ENCODE measurements at places on chromosomes 11 and 22.

DNA sequence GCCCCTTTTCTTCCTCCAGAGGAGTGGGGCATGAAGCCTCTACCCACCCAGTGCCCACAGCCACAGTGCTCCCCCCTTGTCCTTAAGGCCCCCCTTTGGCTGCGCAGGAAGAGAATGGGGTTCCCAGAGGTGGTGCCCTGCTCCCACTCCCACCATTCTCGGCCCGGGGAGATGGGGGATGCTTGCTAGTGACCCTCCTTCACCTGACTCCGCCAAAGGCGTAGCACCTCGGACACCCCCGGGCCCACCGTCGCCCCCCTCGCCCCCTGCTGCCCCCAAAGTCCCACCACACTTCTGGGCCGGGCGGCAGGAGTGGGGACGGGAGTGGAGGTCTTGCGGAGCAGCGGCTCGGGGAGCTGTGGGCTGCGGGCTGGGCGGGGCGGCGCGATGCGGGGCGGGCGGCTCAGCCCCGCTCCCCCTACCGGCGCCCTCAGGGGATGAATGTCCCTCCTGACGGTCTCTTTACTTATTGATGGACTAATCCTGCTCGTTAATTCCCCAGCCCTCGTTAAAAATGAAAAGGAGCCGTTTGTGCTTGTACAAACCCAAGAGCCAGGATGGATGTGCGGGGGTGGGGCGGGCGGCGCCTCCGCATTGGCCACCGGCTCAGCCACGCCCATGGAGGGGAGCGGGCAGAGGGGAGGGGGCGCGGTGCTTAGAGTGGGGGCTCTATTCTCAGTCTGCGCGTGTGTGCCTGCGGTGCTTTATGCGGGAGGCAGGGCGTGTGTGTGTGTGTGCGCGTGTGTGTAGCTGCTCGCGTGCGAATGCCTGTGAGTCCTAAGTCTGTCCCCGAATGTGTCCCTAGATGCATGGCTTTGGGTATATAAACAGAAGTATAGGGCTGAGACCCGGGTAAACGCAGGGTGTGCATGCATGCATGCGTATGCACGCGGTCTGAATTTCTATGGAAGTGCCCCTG is 25.6 kb downstream of the SYT7 start:
- DNase-seq, result no peak

DNA sequence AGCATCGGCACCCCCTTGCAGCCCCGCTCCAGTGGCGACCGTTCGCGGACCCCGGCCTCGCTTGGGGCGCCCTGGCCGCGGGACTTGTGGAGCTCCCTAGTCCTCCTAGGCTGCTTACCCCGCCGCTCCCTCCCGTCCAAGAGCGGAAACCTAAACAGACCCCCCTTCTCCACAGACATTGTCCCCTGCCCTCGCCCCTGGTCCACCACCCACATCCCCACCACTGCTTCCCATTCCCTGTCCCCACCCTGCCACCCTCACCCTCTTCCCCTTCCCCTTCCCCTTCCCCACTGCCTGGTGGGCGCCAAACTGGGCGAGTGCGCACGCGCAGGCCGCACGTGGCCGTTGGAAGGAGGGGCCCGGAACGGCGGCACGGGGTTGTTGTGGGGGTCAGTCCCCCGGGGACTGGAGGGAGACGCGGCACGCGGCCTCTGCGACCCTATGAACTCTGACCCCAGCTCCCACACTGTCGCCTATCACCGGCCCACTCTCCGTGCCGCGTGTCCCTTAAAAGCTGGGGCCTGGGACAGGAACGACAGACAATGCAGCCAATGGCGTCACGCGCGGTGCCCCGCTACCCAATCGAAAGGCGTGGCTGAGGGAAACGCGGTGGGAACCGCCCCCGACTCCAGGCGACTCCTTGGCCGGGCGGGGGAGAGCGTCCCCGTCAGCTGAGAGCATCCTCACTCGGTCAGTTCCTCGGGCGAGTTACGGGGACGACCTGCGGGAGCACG is at the start of gene SNX32:
TSS of gene SNX32 (plus strand) at position 667 of the 734 bp plus-strand sequence. CDS start 103 bp downstream, outside the sequence.
- DNase-seq, result no peak

DNA sequence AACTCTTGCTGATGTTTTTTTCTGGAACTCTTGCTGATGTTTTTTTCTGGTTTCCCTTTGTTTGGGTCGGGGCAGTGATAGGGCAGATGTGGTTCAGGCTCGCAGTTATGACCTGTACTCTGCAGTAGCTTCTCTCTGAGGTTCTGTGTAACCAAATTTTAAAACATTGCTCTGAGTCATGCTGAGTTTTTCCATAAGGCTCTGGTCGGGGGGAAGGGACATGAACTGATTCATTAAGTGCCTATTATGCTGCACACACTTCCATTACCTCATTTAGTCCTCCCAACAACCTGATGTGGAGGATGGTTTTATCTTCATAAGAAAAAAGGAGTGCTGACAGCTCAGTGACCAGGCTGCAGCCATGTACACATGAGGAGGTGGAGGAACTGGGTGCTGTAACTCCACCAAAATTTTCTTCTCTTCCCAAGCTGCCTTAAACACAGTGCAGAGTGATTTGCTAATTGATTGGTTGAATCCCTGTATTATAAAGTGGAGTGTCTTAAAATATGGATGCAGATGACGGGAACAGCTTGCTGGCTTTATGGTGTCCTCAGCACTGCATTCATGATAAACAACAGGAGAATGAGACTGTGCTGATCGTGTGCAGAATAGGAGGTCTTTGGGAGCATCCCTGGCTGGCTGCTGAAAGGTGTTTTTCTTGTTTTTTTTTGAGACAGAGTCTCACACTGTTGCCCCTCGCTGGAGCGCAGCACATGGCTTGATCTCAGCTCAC is 19.1 kb downstream of the TNRC6B start:
- peak; percentile 71 for DNase-seq

DNA sequence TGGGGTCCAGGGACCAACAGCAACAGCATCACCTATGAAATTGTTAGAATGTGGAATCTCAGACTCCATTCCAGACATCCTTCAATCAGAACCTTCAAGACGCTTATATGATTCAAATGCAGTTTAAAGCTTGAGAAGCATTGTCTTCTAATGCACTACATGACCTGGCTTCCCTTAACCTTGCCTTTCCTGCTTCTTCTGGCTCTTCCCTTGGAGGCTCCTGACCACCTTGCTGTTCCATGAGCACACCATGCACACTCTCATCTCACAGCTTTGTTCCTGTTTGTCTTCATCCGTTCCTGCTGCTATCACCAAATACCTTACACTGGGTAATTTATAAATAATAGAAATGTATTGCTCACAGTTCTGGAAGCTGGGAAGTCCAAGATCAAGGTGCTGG is 26.1 kb downstream of the ZC3H12C start:
- no peak for DNase-seq

DNA sequence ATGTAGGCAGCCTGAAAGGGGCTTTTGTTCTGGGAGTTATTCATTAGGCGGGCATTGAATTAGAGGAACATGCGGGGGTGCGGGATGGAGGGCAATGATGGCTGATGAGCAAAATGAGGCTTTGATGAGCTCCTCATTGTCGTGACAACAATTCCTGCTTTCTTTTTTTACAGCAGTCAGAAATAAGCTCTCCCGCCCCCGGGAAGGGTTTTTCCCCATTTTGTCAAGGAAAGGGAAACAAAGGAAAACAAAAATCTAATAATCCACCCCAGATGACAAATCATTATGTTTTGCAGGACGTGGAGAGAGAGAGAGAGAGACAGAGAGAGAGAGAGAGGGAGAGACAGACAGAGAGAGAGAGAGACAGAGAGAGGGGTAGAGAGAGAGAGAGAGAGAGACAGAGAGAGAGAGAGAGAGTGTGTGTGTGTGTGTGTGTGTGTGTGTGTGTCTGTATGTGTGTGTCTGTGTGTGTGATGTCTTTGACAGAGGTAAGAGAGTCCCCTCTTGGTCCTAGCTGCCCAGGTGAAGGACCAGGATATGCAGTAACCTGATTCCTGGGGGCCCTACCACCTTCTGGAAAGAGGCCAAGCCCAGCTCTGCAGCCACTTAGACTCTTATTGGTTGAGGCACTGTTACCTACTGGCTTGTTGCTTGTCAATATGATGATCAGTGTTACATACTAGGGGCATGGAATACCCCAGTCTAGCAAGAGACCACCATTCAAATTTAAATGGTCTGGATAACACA is 46.7 kb upstream of the PARVA start:
- no peak for DNase-seq

DNA sequence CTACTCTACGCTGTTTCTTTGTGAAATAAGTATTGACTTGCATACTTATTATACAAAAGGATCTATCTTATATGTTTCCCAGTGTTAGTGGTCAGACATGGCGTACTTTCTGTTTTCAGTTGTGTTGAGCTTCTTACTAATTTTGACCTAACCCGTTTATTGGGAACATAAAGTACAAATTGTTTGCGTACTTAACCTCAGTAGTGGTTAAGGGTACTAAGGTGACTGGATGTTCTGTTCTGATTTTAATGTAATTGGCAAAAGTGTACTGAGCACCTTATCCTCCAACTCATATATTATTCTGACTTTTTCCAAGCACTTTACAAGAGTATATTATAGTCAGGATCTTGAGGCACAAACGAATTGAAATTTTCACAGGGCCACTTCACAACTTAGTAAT is 17.2 kb downstream of the TBCEL start:
- DNase-seq, result no peak

GRCh38 chr22:46078241-46079092 is 71.9 kb upstream of the PPARA start:
- peak; percentile 93 for DNase-seq

- DNase-seq, result no peak
Measured at GRCh38 chr11:102115557-102115956, 5.3 kb downstream of the YAP1 start.

- DNase-seq, result no peak
Measured at GRCh38 chr11:120413480-120413879, 77.3 kb downstream of the ARHGEF12 start.

DNA sequence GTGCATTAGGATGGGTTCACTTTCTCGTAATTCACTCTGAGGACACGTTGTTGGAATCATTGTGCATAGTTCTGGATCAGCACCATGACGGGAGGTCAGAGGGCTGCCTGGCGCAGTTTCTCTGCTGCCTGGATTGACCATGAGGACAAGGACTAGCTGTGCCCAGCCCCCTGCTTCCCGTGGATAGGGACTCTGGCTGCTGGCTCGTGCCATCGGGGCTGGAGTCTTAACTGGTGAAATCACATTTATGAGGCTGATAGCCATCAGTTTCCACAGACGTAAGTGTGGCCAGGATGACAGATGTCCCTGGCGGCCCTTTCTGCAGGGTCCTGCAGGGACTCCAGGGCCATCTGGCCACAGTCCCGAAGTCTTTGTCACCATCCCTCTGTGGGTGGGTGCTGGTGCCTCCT is 24.1 kb upstream of the GRAMD4 start:
- DNase-seq, result no peak

DNA sequence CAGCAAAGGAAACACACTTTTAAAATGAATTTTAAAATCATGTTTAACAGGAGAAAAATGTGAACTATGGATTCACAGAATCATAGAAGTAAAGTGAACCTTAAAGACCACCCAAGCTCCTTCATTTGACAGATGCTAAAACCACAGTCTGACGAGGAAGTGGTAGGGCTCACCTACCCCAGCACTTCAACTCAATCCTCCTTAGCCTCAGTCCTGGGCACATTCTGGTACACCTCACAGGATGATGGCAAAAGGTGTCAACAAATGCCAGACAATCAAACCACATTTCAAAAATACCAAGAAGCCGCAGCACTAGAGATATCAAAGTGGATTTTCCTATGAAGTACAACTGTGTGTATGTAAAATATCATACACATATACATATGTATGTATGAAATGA is 43.1 kb downstream of the PITPNB start:
- DNase-seq, result no peak

- no peak for DNase-seq
Measured at GRCh38 chr11:105181100-105181499, 41.5 kb upstream of the CARD18 start.

GRCh38 chr11:20369826-20370225 is 6.3 kb downstream of the HTATIP2 start:
- DNase-seq, result no peak

- DNase-seq, result no peak
Measured at GRCh38 chr11:110832539-110832938, 120.3 kb upstream of the ARHGAP20 start.

DNA sequence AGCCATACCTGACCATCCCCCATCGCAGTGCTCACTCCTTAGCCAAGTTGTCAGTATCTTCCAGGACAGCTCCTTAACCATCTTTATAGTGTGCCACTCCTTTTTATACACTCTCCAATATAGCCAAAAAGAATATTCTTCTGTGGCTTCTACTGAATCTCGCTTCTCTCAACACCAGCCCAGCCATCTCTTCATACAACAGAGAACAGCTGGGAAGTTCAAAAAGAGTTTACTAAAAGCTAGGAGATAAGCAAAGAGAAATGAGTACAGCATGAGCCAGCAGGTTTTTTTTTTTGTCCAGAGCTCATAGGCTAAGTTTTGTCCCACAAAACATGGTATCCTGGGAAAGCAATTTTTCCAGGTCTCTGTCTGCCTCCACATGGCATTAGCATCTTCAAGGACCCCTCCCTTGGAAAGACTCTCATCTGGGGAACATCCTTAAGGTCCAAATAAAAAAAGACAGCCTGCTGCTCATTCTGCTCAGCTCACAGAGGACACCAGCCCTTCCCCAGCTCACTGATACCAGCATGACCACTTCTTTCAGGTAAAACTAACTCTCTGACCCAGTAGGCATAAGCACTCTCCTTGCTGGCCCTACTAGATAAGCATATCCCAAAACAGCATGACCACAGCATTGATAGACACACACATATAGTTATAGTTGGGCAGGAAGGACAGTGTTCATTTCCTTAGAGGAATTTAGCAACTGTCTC is 48.8 kb upstream of the YWHAH start:
- DNase-seq, result no peak

Measured in H4 (cell line).